ENCODE measurements at places on chromosomes 7 and 10. TPM values are rescaled to one million over a fixed set of nuclear protein-coding genes. Genes with fewer than 3 reads are reported as not detected.

MEIG1 gene
- total RNA-seq = not detected

TRIM73 gene
- 0.08 TPM for total RNA-seq

NOS3 gene
- 1.8 TPM for total RNA-seq

SFRP5 gene
- not detected for total RNA-seq

KAT6B gene
- 6.2 TPM for total RNA-seq

NPFFR1 gene
- total RNA-seq = not detected

IGF2BP3 gene
- total RNA-seq = 12.0 TPM

Measured in hair follicular keratinocyte (primary cell).